ENCODE measurements at places on chromosomes 7 and 10. TPM values are rescaled to one million over a fixed set of nuclear protein-coding genes. Genes with fewer than 3 reads are reported as not detected.

DNA sequence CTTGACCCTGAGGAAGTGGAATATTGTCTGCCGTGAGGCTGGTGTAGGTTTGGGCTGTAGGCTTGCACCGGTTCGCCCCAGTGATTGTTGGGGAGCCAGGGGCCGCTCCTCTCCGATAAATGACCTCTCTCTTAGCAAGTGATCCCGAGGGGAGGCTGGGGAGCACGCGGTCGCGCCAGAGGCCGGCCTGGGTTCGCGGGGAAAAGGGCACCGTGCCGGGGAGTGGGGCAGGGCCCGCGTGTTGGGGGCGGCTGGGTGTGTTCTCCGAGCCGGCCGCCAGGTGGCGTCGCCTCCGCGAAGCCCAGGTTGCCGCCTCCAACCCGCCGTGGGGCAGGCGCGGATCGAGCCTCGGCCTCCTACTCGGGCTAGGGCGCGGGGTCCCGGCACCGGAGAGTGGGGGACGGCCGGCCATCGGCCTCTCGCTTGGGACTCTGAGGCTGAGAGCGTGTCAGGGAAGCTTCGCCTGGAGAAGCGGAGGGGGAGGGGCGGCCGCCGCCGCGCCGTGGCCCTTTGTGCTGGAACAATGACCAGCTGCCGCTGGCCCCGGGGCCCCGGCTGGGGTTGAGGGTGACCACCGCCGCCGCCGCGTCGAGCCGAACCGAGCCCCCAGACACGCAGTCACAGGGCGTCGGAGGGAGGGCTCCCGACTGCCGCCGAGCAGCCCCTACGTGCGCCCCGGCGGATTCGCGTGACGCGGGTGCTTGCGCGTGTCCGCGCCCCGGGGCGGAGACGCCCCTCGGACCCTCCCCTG is 442 bp upstream of the LZTS2 start:
- H3K4me3 ChIP-seq: peak overlapping the region; percentile 80
- peaks cover 26% of the 10 kb centered on the region for H3K4me1 ChIP-seq
- DNase-seq: peak; percentile 90
- no peaks in the 10 kb centered on the region for H3K27me3 ChIP-seq
- peak overlapping the region; percentile 25 for H3K27ac ChIP-seq
- H3K36me3 ChIP-seq: no peaks in the 10 kb centered on the region

DNA sequence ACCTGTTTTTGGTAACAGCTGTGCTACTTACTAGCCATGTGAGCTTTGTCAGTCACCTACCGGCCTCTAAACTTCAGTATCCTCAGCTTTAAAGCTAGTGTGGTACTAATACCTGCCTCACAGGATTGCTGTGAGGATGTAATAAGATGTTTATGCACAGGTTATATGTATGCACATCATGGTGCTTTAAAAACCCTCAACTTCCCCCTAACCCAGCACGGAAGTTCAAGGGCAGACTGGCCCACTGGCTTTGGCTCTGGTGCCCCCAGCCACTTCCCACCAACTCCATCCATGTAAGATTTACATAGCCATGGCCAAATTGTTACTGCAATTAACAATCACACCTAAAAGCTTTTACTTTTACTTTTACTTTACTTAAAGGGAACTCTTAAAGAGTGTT is 676.0 kb upstream of the GALNT17 start:
- H3K4me3 ChIP-seq: no peak overlapping the region
- H3K27ac ChIP-seq: no peak overlapping the region
- H3K27me3 ChIP-seq: no peaks in the 10 kb centered on the region
- no peaks in the 10 kb centered on the region for H3K36me3 ChIP-seq

Gene ELMO1
- 113 TPM for total RNA-seq

Gene DPYSL4
- 9.9 TPM for total RNA-seq

Gene FAM24B
- total RNA-seq: 38.1 TPM
